Sigmoid colon (tissue), 7 donors: ENCODE measurements at places on chromosomes 13 and 19. TPM values are rescaled to one million over a fixed set of nuclear protein-coding genes. Genes with fewer than 3 reads are reported as not detected.

ZNF382 gene
- 20.7 TPM for total RNA-seq

IGFL3 gene
- not detected for total RNA-seq

CTU1 gene
- total RNA-seq: 9.0 TPM

FBN3 gene
- total RNA-seq: not detected

LAIR2 gene
- not detected for total RNA-seq

RNF113B gene
- total RNA-seq: not detected

FOSB gene
- 28.1 TPM for total RNA-seq

ZNF468 gene
- total RNA-seq: 9.8 TPM

KLK15 gene
- total RNA-seq: not detected

ONECUT3 gene
- total RNA-seq: not detected

LILRB4 gene
- 2.8 TPM for total RNA-seq

ARHGEF7 gene
- total RNA-seq: 79.8 TPM

C5AR1 gene
- 7.8 TPM for total RNA-seq

CYP4F2 gene
- not detected for total RNA-seq

LRG1 gene
- 2.3 TPM for total RNA-seq

CCDC70 gene
- not detected for total RNA-seq

PRR22 gene
- not detected for total RNA-seq

CADM4 gene
- total RNA-seq: 16.4 TPM

GET3 gene
- total RNA-seq: 49.7 TPM

ZFR2 gene
- total RNA-seq: under 0.01 TPM

ACP7 gene
- not detected for total RNA-seq

GRIN3B gene
- not detected for total RNA-seq
